Heart right ventricle (tissue), 16 donors: ENCODE measurements at places on chromosomes 12 and 14. TPM values are rescaled to one million over a fixed set of nuclear protein-coding genes. Genes with fewer than 3 reads are reported as not detected.

- no peak for DNase-seq
- H3K27ac ChIP-seq: no peak overlapping the region
- H3K36me3 ChIP-seq: no peaks in the 10 kb centered on the region
- H3K4me3 ChIP-seq: no peak overlapping the region
Observed at GRCh38 chr14:88249266-88249665, 73.8 kb downstream of the KCNK10 start.

GRCh38 chr12:105677672-105678071 lies 347.2 kb downstream of the C12orf75 start:
- peak overlapping the region; percentile 55 for H3K27ac ChIP-seq
- H3K27me3 ChIP-seq: no peaks in the 10 kb centered on the region
- no peak overlapping the region for H3K4me3 ChIP-seq

DNA sequence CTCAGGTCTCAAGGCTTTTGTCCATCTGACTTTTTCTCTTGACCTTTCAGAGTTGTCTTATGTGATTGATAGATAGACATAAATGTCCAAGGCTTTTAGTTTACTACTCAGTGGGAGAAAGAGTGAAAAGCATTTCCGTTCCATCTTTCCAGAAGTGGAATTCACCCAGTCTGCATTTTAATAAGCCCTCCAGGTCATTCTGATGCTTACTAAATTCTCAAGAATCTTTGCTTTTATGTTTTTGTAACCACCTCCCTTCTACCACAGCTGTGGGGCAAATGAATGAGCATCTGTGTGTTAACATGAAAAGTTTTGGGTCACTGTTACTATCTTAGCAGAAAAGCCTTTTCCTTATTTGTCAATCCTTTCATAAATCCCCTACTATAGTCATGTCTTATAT lies 251.4 kb downstream of the LRIG3 start:
- no peaks in the 10 kb centered on the region for H3K36me3 ChIP-seq
- no peaks in the 10 kb centered on the region for H3K4me1 ChIP-seq
- no peak overlapping the region for H3K4me3 ChIP-seq

DNA sequence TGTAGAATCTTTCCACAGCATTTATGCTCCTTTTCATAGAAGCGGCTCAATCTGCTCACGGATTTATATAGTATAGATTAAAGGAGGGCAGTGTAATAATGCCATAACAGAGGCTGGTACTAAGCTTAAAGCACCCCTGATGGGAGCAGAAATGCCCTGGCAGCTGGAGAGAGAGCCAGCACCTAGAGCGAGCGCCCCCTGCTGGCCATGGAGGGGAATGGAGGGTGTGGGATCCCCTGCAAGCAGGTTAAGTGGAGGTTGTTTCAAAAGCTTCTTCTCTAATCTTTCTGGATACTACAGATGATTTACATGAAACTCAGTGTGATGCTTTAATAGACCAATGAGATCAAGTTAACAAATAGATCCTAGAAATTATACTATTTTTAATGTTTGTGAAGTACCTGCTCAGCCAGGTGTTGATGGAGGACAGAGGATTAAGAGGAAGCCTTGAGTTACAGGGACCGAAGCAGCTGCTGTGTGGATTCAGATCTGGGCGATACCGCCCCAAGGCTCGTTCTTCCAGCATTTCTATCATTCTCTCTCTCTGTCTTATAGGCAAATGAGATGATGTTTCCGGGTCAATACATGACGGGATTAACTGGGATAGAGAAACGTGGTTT lies 1519.3 kb upstream of the TMEM132C start:
- no peak overlapping the region for H3K4me3 ChIP-seq
- peak; percentile 17 for DNase-seq
- H3K27me3 ChIP-seq: peaks cover 15% of the 10 kb centered on the region
- no peaks in the 10 kb centered on the region for H3K4me1 ChIP-seq
- H3K27ac ChIP-seq: no peak overlapping the region

- no peak overlapping the region for H3K27ac ChIP-seq
- H3K4me1 ChIP-seq: no peaks in the 10 kb centered on the region
- no peak for DNase-seq
- H3K4me3 ChIP-seq: no peak overlapping the region
- peaks cover 5% of the 10 kb centered on the region for H3K36me3 ChIP-seq
- no peaks in the 10 kb centered on the region for H3K27me3 ChIP-seq
Observed at GRCh38 chr14:54535646-54536045, 25.9 kb downstream of the CGRRF1 start.

DNA sequence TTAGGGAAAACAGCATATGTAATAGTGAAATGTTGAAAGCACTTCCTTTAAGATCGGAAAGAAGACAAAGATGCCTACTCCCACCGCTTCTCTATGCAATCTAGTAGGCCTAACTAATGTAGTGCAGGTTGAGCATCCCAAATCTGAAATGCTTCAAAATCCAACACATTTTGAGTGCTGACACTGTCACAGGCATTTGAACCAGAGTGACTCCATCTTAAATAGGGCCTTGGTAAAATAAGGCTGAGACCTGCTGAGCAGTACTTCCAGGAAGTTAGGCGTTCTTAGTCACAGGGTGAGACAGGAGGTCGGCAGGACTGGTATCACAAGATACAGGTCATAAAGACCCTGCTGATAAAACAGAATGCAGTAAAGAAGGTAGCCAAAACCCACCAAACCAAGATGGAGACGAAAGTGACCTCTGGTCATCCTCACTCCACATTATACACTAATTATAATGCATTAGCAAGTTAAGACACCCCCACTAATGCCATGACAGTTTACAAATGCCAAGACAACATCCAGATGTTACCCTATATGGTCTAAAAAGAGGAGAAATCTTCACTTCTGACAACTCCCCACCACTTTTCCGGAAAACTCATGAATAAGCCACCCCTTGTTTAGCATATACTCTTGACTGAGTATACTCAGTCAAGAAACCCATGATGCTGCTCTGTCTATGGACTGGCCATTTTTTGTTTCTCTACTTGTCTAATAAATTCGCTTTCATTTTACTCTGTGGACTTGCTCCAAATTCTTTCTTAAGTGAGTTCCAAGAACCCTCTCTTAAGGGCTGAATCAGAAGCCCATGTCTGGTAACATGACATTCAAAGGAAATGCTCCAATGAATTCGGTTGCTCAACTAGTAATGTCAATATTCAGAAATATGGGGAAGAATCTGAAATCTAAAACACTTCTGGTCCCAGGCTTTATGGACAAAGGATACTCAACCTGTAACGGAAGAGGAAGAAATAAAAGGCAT lies 47.1 kb upstream of the MTERF2 start:
- H3K4me1 ChIP-seq: peaks cover 9% of the 10 kb centered on the region
- no peaks in the 10 kb centered on the region for H3K36me3 ChIP-seq
- no peaks in the 10 kb centered on the region for H3K27me3 ChIP-seq

DNA sequence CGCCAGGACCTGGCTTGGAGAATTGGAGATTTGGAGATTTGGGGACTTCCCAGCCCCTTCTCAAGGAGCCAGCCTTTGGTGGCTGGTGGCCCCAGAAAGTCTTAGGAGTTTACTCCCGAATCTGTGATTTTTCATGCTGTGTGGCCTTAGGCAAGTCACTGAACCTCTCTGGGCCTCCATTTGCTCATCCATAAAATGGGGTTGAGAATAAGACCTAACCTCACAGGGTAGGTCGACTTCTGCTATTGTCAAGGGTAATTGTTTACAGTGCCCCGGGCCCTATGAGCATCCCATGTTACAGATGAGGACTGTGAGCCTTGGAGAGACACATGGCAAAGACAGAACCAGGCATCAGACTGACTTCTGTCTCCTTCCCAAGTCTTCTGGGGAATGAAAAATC lies 16.2 kb upstream of the TMEM119 start:
- DNase-seq: no peak
- no peak overlapping the region for H3K4me3 ChIP-seq
- H3K4me1 ChIP-seq: peaks cover 4% of the 10 kb centered on the region
- H3K36me3 ChIP-seq: no peaks in the 10 kb centered on the region

- no peak for DNase-seq
- H3K4me3 ChIP-seq: no peak overlapping the region
- H3K27me3 ChIP-seq: peaks cover 5% of the 10 kb centered on the region
- no peak overlapping the region for H3K27ac ChIP-seq
Observed at GRCh38 chr12:111998015-111998414, 14.9 kb downstream of the TMEM116 start.

DNA sequence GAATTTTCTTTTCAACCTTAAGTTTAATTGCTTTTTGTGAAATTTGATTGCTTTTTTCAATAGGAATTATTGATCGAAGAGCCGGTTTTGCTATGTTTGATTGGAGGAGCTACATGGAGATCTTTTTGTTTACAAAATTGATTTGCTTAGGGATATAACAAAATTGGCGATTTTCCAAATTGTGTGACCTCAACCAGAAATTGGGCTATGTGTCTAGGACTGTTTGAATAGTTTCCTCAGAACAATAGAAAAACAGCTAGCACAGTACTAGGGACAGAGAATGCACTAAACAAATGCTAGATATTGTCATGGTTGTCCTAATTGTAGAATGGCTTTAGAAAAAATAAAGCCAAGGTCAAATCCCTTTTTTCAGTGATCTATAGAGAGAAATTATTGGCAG lies 2.4 kb downstream of the SLC17A8 start:
- no peaks in the 10 kb centered on the region for H3K27me3 ChIP-seq
- no peak overlapping the region for H3K4me3 ChIP-seq
- H3K27ac ChIP-seq: no peak overlapping the region
- no peak for DNase-seq

DNA sequence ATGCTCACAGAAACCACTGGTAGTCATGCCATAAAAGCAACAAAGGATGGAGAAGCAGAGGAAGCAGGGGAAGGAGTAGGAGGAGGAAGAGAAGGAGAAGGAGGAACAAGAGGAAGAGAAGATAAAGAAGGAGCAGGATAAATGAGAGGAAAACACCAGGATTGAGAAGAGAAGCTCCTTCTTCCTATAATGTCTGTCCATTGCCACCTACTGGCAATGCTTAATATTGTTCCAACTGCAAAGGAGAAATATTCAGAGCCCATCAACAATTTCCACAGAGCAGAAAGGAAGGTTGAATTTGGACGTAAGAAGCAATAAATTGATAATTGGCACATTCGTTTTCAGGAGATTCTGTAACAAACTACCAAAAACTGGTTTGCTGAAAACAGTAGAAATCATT lies 898.4 kb downstream of the SLC16A7 start:
- H3K4me3 ChIP-seq: no peak overlapping the region
- no peaks in the 10 kb centered on the region for H3K4me1 ChIP-seq
- no peaks in the 10 kb centered on the region for H3K27me3 ChIP-seq
- DNase-seq: no peak
- no peak overlapping the region for H3K27ac ChIP-seq
- H3K36me3 ChIP-seq: no peaks in the 10 kb centered on the region

DNA sequence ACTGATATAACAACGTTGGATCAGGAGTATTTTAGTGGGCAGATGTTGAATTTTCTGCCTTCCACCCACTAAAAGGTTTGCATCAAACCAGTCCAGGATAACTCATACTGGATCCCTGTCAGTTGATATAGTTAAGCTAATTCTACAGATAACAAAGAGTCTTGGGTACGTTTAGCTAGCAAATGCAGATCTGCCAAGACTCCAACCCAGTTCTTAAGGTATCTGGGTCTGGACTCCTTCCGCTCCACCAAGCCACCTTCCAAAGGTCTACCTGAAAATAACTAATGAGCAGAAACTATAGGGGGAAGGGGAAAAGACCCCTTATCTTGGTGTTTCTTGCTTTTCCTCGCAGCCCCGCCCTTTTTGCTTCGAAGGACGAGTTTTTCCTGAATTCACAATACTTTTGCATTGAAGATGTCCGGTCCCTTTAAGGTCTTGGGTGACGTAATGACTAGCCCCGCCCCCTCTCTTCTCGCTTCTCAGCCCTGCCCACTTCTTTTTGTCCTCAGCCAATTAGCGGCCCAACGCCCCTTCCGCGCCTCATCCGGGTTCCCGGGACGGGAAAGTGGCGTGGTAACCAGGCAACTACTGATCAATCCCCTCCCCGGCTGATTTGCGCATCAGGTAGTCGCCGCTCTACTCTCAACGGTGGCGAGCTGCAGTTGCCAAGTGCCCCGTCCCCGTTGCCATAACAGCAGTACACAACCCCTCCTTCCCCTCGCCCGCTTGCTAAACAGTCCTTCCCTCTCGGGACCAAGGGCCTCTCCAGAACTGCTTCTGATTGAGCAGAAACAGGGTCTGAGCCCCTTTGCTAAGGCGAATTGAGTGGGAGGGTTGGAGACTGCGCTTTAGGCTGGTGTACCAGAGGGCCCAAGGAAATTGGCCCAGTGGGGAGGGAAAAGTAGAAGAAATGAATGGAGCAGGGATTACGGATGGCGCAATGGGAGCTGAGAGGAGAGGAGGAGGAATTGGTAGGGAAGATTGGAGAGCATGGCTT lies at the start of gene LRRC23:
LRRC23 (plus strand) TSS at position 543 of the 997 bp plus-strand sequence. CDS start 812 bp downstream, outside the sequence.
- peak; percentile 93 for DNase-seq
- H3K36me3 ChIP-seq: peaks cover 21% of the 10 kb centered on the region
- H3K4me3 ChIP-seq: peak within 1 kb of the TSS; percentile 77
- H3K27ac ChIP-seq: peak within 1 kb of the TSS; percentile 90
- H3K27me3 ChIP-seq: no peaks in the 10 kb centered on the region

GRCh38 chr12:74728006-74728405 lies 190.4 kb downstream of the ATXN7L3B start:
- no peaks in the 10 kb centered on the region for H3K4me1 ChIP-seq
- H3K27ac ChIP-seq: no peak overlapping the region

DNA sequence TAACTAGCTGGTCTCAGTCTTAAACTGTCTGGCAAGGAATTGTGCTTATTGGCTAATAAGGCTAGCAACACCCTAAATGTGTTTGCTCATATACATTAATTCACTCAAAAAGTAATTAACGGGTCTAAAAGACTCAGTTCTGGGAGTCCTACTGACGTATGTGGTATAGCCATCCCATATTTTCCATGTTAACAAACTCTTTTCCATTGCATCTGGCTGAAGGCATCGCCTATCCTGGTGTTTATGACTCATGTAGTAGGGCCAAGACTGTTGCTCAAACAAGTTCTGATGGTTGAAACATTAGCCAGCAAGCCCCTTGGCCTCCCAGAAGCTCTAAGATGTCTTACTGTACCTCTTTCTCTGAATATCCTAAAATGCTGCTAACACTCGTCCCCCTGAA lies 98.5 kb downstream of the PHLDA1 start:
- no peaks in the 10 kb centered on the region for H3K27me3 ChIP-seq
- peaks cover 13% of the 10 kb centered on the region for H3K4me1 ChIP-seq
- no peak for DNase-seq
- no peak overlapping the region for H3K4me3 ChIP-seq

GRCh38 chr12:27517961-27518665 lies 5.9 kb upstream of the PPFIBP1 start:
- no peaks in the 10 kb centered on the region for H3K27me3 ChIP-seq
- no peaks in the 10 kb centered on the region for H3K4me1 ChIP-seq
- H3K36me3 ChIP-seq: no peaks in the 10 kb centered on the region
- no peak for DNase-seq
- no peak overlapping the region for H3K27ac ChIP-seq
- no peak overlapping the region for H3K4me3 ChIP-seq

RNASE3 gene
- not detected for polyA plus RNA-seq

USP44 gene
- polyA plus RNA-seq: 0.73 TPM

FOXN4 gene
- not detected for polyA plus RNA-seq

ASB2 gene
- 19.6 TPM for polyA plus RNA-seq

OR4K5 gene
- not detected for polyA plus RNA-seq

CMA1 gene
- not detected for polyA plus RNA-seq

MSRB3 gene
- 52.4 TPM for polyA plus RNA-seq

GPR135 gene
- 1.0 TPM for polyA plus RNA-seq

KCTD10 gene
- polyA plus RNA-seq: 16.6 TPM

LPAR5 gene
- 4.4 TPM for polyA plus RNA-seq

GUCY2C gene
- not detected for polyA plus RNA-seq
